ENCODE measurements at places on chromosomes 7 and 10. TPM values are rescaled to one million over a fixed set of nuclear protein-coding genes. Genes with fewer than 3 reads are reported as not detected.

GRCh38 chr10:87960230-87960629 is 96.8 kb downstream of the PTEN start:
- no peak for DNase-seq

- no peak for DNase-seq
These were observed 20.5 kb downstream of the ASNS start for GRCh38 chr7:97851683-97852082.

GRCh38 chr7:69577221-69577620 is 21.1 kb upstream of the AUTS2 start:
- DNase-seq, result no peak

DNA sequence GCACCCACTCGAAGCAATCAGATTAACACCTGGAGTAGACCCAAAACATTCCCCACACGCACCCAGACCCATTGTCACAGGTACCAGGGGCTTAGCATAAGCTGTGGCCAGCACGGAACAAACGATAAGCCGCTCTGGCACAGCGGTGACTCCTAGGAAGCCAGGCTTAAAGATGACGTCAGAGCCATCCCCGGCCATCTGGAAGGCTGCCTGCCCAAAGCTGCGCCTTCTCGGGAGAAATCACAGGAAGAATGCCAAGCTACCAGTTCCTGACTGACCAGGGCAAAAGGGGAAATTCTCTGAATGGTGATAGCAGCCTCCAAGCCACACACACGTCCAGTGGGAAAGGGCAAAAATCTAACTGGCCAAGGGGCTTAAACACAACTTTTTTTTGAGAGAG is 13.0 kb upstream of the WIPI2 start:
- DNase-seq, result peak; percentile 93

The AKR1C2 gene
- total RNA-seq, result 3.4 TPM

DNA sequence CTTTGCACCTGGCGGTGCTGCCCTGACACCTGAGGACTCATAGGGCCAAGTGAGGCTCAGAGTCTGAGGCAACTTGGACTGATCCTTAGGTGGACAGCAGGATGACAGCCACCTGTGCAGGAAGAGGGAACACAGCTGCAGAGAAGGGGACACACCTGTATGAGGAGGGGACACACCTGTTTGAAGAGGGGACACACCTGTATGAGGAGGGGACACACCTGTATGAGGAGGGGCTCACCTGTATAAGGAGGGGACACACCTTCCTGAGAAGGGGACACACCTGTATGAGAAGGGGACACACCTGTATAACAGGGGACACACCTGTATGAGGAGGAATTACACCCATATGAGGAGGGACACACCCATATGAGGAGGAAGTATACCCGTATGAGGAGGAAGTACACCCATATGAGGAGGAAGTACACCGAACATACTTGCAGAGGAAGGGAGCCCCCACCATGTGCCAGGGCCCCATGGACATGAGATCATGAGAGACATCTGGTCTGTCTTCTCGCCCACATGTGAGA is 285.9 kb downstream of the ADARB2 start:
- DNase-seq, result no peak

The SH2D4B gene
- not detected for total RNA-seq

The CRTAC1 gene
- total RNA-seq, result 1.3 TPM

DNA sequence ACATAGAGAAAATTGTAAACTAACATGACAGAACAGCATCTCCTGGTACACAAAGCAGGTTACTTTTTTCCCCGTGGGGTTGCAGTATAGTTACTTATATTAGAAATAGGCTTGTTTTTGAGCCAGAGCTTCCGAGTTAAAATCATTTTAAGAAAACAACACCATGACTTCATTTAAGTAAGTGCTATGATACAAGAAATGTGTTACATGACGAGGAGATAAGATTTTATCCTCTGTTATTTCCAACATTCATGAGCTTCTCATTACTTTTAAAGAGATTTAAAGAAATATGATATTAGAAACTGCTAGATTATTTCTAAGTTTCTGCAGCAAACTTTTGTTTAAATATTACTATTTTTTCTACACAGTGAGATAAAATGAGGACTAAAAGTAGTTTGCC is 968.7 kb downstream of the GATA3 start:
- no peak for DNase-seq

GRCh38 chr7:27032839-27033238 is 63.0 kb downstream of the HOXA1 start:
- DNase-seq, result no peak

The ITGA8 gene
- total RNA-seq, result 0.32 TPM

The SCART1 gene
- total RNA-seq, result 3.9 TPM

DNA sequence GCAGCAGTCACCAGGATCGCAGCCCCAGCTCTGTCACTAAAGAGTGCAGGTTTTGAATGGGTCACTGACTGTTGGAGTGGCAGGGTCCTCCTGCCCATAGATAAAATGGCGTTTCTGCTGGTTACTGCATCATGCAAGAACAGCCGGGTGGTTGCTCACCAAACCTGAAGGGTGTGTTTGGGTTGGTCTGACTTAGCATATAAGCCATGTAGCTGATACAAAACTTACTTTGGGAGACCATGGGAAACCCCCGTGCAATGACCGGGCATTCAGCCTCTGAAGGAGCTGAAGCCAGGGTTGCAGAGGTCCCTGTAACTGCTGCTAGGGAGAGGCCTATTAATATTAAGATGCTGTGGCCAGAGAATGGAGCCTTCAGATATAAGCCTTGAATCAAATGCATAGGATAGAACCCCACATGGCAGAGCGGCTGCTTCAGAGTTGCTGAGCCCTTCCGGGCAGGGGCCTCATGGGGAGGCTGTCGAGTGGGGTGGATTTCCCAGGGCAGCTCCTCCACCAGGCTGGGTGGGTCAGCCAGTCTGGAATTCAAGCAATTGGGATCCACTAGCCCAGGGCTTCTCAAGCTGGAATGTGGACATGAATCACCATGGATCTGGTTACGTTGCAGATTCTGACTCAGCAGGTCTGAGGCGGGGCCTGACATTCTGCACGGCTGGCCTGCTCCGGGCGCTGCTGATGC is 70.9 kb upstream of the CTBP2 start:
- DNase-seq, result no peak

DNA sequence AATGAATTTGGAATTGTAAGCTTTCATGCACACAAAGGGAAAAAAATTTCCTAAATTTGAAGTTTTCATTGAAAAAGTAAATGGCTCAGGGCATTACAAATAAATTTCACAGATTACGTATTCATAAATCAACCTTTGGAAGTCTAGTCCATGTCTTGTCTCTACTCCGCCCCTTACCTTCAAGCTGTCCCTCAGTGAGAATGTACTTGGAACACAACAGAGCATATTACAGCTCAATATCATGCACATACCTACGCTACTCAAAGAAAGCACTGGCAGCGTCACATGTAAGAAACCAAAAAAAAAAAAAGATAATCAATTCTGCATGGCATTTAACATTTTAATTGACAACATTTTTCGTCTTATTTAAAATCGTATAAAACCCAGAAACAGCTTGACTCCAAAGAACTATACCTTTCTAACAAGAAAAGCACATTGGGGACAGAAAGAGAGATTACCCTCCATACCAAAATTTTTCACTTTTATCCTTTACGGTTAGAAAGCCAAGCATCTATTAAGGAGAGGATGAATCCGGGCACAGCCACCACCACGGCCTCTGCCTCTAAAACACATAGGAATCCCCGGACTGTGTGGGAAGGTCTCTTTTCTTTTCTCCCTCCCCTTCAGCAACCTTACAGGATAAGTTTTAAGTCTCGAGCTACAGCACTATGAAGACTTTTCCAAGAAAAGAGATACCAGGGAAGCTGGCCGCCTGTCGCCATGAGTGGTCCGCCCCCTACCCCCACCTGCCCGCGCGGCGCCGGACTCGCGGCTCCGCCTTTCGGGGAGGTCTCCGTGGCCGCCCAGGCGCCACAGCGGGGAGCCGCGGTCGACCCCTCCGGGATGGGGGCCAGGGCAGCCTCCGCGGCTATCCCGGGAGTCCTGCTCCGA is 1.1 kb downstream of the JMJD1C start:
- no peak for DNase-seq

GRCh38 chr10:2839081-2839725 is 228.1 kb upstream of the PFKP start:
- peak; percentile 52 for DNase-seq

DNA sequence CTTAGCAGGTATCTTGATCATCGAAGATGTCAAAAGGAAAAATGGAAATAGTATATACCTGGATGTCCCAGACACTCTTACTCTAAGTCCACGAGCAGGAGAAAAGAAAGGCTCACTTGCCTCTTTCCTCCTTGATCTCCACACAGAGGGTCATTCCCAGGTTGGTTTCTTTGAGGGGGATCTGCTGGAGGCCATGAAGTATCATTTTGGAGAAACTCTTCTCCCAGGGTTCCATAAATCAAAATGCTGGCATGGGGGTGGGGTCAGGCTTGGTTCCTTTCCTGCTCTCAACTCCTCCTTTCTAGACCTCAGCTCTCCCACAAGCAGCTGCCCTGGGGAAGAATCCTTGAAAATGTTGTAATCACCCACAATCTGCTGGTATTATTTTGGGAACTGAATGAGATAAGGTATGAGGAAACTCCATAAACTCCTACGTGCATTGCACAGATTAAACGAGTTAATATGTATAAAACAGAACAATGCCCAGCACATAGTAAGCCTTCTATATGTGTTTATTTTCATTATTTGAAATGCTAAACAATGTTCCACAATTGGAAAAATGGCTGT is 54.4 kb downstream of the PRKCQ start:
- no peak for DNase-seq

- no peak for DNase-seq
These were observed 18.2 kb downstream of the HNRNPF start for GRCh38 chr10:43390759-43391158.

The TMEM139 gene
- 17.3 TPM for total RNA-seq

DNA sequence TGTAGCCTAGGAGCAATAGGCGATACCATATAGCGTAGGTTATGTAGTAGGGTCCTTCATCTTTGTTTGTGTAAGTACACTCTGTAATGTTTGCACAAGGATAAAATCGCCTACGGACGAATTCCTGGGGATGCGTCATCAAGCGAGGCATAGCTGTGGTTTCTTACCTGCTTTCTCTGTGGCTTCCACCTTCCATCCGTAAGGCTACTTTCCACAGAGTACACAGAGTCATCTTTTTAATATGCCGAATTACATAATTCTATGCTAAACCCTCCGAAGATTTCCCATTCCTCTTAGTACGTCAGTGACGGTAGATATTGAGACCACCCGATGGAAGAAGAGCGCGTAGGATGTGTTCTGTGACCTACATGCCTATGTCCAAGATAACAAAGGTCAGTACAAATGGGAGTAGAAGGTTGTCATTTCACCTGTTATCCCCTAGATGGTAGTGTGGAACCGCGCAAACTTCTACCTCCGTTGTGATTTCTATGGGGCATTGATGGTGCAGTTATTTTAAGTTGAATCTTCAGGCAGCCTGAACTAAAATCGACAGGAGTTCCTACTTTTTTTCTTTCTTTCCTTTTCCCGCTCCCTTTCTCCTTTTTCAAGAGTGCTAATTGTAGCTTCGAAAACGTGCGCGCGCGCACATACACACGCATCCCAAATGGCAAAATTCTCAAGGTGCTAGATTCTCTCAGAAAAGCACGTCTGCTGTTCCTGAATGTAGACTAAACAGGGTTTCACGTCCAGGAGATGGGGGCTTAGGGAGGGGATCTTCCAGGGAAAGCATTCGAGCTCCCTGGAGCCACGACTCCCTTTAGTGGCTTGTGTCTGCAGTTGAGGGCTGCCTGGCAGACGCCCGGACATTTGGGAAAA is 111.7 kb upstream of the MBL2 start:
- DNase-seq, result peak; percentile 20

- DNase-seq, result no peak
These were observed 21.9 kb downstream of the WIPI2 start for GRCh38 chr7:5211730-5212482.

- no peak for DNase-seq
These were observed 15.9 kb downstream of the ITPRIP start for GRCh38 chr10:104322416-104322782.

DNA sequence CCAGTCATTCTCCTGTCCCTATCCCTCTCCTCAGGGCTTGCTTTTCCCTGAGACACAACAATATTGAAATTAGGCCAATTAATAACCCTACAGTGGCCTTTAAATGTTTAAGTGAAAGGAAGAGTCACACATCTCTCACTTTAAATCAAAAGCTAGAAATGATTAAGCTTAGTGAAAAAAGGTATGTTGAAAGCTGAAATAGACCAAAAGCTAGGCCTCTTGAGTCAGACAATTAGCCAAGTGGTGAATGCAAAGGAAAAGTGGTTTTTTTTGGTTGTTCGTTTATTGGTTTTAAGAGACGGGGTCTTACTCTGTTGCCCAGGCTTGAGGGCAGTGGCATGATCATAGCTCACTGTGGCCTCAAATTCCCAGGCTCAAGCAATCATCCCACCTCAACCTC is 9.7 kb upstream of the ATAD1 start:
- DNase-seq, result no peak

GRCh38 chr10:116706281-116706680 is 36.1 kb downstream of the HSPA12A start:
- no peak for DNase-seq
